Heart left ventricle (tissue), 16 donors: ENCODE measurements at places on chromosomes 7 and 10.

DNA sequence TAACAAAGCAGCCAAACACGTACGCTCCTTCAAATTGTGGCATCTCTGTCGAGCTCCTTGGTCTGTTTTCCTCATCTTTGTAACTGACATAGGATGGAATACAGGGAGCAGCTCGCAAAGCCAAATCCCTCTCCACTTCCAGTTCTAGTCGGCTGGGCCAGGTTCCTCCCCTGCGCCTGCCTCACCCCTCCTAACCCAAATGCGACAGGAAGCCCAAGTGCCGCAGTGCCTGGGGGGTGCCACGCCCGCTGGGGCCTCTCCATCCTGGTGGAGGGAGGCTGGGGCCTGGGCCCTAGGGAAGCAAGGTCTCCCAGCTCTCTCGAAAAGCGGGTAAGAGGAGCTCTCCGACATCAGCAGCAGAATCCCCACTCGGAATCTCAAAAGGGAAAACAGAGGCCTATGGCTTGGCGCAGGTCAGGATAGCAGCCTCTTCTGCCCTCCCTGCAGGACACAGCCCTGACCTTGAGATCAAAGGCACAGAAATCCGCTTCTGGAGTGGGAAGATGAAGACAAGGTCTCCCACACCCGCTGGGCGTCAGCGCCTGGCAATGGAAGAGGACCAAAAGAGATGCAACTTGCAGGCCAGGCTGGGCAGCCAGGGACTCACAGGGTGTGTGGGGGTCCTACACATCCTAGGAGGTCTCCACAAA is 165.8 kb downstream of the NRF1 start:
- no peak for DNase-seq

- no peak for DNase-seq
These were observed 134.4 kb downstream of the ARHGAP21 start for GRCh38 chr10:24589265-24589664.

DNA sequence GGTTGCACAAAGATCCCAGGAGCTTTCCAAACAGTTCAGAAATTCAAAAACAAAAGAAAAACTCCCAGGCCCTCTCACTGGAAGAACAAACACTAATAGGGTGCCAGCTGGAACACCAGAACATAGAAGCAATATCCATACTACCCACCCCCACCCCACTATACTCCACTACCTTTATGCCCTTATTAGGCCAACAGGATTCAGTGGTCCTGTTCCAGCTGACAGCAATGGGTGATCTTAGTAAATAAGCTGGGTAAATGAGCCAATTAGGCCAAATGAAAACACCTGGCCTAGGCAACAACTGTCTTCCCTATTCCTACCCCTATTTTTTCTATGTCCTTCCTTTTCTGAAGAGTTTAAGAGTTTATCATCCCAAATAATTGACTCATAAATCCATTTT is 11.7 kb downstream of the NOC3L start:
- DNase-seq = no peak

DNA sequence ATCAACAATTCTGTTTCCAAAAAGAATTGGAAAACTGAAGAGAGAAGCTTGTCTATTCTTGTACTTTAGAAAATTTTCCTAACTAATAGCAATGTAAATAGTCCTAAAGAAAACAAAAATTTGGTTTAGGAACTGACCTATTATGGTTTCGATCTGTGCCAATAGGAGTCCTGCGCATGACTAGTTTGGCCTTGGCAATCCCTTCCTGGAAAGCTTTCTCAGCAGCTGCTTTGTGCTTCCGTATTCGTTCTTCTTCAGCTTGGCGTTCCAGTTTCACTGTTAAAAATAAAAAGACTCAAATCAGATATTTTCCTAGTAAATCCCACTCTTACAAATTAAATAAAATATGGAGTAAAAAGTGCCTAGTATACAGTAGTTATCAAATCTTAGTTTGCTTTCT is 36.6 kb downstream of the FZD9 start:
- no peak for DNase-seq

GRCh38 chr10:99929360-99929759 is 80.4 kb downstream of the DNMBP start:
- DNase-seq = no peak

DNA sequence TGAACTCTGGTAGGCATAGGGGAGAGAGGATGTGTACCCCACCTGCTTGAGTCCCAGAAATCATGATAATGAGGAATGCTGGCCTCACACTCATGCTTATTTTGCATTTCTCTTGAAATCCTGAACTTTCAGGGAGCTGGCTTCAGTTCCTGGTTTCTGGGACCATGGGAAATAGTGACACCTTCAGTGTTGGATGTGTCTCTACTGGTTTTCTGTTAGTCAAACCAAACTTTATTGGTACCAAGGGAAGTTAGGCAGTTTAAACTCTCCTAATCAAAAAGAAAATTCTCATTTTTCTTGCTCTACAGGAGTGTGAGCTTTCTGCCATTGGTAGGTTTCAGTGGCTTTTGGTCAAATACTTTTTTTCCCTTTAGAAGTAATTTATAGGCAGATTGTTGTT is 11.8 kb upstream of the PCGF5 start:
- no peak for DNase-seq

GRCh38 chr7:99395616-99396327 is 12.6 kb downstream of the PDAP1 start:
- no peak for DNase-seq

DNA sequence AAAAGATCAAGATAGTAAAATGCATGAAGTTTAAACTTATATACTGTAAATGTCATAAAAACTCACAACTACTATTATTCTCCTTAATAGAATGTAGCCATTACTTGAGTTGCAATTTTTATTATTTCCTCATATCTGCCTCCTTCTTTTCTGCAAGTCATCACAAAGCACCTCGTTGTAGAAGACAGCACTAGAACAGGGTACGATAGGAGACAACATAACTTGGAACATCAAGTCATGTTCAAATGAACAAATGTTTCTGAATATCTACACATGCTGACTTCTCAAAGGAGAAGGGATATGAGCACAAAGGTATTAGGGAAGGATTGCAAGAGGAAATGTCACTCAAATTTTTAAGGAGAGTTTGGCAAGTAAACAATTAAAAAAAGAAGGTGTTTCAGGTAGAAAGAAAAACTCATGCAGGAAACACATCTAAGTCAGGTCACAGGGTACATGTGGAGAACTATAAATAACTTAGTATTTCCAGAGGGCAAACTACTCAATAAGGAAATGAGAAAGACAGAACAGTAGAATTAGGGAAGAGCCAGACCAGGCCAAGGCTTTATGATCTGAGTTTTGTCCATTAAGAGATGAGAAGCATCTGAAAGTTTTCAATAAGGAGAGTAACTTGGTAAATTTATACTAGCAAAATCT is 186.7 kb downstream of the CRPPA start:
- no peak for DNase-seq

DNA sequence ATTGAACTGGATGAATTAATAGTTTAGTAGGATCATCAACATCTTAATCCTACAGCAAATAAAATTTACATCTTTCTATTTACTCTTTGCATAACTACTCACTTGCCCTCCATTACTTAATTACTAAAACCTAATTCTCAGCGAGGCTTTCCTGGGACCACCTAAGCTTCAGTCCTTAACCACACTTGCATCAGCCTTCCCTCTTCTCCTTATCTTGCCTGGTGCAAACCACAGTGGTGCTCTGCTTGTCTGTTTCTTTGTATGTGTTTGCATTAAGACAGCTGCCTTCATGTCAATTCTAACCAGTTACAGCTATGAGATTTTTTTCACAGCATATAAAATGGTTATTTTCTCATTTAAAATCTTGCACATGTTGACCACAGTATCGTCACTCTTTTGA is 72.6 kb upstream of the ZNF92 start:
- DNase-seq = no peak

GRCh38 chr10:83166344-83166743 is 973.0 kb upstream of the GHITM start:
- no peak for DNase-seq

GRCh38 chr7:132073920-132074589 is 502.2 kb downstream of the PLXNA4 start:
- peak; percentile 53 for DNase-seq

GRCh38 chr10:58433571-58433970 is 48.4 kb downstream of the TFAM start:
- no peak for DNase-seq

GRCh38 chr7:45882465-45882810 is 5.8 kb upstream of the IGFBP1 start:
- no peak for DNase-seq
